ENCODE measurements at places on chromosomes 3 and 15.
A peak's percentile ranks its signal among the peaks of the same experiment; 100 is the strongest.

DNA sequence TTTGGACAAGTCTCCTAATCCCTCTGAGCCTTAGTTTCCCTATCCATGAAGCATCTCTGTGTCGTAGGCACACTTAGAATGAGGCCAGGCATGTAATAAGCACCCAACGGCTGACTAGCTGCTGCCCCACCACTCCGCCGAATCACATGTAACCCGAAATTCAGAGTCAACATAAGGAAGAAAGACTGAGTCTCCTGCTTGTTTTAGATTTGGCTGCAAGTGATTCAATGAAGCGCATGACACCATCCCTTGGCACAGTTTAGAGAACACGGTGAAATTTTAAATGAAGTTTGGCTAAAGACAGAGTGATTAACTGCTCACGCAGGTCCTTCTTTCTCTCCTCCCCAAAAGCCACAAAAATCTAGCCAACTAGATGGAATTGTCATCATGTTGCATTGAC is 279.2 kb downstream of the TLE3 start:
- no peak for DNase-seq

DNA sequence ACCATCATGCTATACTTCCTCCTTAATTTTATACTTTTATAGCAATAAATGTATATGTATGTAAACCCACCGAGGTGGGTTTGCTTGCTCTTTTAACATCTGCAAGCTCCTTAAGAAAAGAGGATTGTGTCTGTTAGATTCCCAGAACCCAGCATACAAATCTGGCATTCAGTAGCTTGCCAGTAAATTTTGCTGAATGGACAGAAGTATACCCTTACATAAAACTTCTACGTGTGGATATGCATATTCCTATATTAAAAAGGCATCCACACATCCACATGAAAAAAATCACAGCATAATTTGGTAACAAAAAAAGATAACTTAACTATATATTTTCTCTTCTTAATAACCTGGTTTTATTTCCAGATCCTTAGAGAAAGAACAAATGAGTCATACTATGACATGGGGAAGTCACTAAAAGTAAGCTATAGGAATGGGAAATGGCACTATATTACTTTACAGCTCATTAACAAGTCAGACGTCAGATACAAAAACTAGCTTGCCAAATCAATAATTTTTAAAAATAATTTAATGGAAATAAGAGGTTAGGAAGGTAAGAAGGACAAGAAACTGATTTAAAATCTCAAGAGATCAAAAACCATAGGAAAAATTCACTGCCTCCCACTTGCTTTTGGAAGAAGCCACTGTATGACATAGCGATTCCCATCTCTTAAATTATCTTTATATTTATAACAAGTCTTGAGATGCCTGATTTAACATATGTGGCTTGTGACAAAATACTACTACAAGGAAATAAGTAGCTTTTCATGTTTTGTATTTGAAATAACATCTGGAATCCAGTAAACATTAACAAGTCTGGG is 68.7 kb downstream of the SUMF1 start:
- no peak for DNase-seq

DNA sequence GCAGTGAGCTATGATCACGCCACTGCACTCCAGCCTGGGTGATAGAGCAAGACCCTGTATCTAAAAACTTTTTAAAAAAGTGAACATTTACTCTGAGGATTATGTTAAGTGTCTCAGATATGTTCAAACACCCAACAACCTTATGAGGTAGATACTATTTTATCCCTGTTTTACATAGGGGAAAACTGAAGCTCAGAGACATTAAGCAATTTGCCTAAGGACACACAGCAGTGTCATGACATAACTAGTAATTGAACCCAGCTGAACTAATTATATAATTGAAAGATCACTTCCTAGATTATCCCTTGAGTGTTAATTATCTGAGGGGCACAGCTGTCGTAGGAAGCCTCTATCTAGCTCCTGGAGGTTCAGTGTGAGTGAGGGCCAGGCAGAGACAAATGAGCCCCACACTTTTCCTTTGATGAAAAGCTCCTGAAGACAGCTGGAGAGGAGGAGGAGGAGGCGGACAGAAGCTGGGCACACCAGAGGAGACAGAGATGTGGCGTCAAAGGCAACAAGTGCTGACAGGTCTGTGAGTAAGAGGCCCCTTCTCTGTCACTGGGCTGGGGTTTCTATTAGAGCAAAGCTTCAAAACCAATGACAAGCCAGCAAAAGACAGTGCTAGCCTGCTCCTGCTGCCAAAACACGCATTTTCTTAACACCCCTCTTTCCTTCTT is 20.5 kb downstream of the TRH start:
- no peak for DNase-seq

DNA sequence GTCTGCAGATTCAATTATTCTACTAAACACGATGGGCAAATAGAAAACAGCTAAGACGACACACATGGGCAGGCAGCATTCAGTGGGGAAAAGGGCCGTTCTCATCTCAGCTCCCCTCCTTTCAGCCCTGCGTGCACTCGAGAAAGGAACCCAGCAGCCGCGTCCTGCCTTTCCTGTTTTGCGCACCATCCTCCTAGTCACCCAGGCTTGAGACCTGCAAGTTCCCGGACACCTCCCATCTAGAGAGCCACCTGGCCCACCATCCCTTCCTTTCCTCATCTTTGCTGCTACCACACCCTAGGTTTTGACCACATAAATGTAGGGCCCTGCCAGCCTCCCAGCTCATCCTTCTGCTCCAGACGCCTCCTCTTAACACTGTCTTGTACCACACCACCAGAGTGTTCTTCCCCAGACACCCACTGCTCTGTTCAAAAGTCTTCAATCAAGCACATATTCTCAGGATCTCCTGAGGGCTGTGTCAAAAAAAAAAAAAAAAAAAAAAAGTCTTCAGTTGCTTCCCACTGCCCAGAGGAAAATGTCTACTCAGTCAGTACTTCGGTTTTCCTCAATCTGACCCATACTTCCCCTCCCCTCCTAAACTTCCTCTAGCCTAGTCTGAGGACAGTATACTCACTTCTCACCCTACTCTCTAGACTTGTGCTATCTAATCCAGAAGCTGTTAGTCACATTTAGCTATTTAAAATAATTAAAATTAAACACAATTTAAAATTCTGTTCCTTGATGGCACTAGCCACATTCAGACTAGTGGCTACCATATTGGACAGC is 182.0 kb downstream of the STT3B start:
- DNase-seq, result no peak

DNA sequence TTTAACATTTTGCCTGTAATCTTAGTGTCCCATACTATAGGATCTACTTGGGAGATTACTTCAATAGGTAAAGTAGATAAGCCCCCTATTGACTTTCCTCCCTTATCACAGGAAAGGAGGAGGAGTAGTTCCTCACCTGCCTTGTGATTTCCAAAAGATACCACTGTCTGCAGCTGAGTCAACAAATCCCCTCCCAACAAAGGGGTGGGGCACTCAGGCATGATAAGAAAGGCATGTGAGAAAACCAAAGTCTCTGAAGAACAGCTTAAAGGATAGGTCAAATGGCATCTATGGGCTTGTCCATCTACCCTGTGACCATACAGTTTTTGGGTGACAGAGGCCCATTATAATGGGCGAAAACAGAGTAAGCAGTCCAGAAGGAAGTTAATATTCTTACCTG is 71.3 kb upstream of the WNT7A start:
- DNase-seq, result no peak

GRCh38 chr3:151989621-151990020 is 116.2 kb downstream of the SUCNR1 start:
- DNase-seq, result no peak

- DNase-seq, result no peak
Measured at GRCh38 chr3:14211621-14212020, 33.0 kb downstream of the LSM3 start.

DNA sequence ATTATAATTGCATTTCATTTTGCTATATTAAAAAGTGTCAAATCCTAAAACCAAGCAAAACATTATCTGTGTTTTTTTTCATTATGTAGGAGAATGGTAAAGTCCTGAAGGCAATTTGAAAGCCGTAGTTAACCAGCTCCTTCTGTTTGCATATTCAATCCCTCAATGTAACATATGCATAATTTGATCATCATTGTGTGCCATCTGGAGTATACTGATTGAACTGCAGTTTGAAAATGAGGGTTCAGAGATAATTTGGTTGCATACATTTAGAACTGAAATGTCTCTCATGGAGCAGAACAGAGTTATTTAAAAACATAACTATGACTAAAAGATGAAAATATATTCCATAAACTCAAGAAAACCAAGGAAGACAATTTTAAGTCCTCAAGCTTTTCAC is 518.6 kb downstream of the GBE1 start:
- no peak for DNase-seq

DNA sequence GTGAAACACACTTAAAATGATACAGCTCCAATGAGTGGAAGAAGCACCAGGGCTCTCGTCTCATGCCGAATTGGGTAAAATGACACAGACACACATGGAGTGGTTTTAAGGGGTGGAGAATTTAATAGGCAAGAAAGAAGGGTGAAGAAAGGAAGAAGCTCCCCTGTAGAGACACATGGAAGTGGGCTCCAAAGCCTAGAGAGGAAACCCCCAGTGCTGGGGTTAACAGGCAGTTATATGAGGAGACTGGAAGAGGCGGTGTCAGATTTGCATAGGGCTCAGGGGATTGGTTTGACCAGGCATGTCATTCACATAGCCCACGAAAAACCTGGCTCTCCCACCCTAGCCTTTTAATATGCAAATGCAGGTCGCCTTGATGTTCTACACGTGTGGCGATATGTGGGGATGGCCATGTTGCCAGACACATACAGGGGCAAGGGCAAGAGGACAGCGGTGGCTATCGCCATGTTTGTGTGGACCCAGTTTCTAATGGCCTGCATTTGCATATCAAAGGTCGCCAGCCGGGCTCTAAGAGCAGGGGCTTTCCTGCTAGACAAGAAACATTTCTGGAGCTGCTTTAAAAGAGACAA is 1.9 kb upstream of the DPH6 start:
- DNase-seq, result peak; percentile 76

DNA sequence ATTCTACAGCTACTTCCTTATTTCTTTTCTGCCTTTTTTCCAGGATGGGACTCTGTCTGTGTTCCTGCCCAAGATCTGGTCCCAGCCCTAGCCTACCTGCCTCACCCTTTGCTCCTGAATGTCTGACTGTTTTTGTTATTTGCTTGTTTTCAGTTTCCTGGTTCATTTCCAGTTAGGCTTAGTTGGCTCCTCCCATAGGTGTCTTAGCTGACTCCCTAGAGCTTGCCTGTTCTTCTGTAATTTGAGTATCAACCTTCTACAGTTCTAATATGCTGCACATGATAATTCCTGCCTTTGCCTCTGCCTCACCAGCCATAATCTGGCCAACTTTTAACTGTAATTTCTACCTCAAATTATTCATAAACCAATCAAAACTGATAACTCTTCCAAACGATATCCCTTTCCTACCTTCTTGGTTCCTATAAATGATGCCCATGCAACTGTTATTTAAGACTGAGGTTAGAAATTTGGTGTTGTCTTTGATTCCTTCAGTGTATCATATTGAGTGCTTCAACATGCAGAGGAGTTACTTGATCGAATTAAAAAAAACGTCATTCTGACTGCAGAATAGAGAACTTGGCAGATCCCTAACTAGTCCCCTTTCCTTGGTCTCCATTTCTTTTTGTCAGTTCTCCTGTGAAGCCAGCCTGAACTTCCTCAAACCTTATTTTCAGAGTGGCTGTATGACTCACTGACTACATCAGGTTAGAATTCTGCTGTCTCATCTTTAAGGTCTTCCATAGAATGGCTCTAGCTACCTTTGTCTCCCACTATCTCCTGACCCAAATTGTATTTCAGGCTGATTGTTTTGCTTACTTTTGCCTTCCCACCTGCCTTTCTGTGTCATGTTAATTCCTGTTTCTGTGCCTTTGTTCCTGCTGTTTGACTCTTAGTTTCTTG is 8.4 kb downstream of the GOLM2 start:
- no peak for DNase-seq

DNA sequence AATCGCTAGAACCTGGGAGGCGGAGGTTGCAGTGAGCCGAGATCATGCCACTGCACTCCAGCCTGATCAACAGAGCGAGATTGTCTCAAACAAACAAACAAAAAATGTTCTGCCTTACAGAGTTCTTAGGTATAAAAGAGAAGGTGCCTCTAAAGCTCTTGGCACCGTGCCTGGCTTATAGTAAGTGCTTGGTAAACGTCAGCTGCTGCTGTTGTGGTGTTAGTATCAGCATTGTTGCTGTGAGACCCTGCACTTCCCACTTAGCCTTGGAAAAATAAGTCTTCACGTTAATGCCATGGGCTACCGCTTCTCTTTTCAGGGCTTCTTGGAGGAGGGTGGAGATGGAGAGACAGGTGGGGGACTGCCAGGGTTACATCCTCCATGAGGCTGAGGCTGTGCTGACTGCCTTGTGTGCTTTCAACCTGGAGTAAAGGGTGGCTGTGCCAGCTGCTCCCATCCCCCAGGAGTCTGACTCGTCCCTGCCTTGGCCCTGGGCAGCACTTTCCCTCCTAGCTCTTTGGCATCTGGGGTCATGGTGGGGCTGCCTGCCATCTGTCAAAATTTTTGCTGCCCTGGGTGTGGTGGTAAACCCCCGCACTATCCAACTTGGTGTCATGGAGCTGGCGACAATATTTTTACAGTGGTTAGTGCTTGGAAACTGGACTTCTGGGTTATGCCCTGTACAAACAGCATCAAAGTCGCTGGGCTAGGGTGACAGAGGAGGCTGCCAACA is 17.8 kb downstream of the FLNB start:
- no peak for DNase-seq

- DNase-seq, result no peak
Measured at GRCh38 chr3:8884630-8885290, 78.5 kb downstream of the RAD18 start.

GRCh38 chr15:31503758-31504461 is 177.3 kb downstream of the KLF13 start:
- DNase-seq, result no peak

DNA sequence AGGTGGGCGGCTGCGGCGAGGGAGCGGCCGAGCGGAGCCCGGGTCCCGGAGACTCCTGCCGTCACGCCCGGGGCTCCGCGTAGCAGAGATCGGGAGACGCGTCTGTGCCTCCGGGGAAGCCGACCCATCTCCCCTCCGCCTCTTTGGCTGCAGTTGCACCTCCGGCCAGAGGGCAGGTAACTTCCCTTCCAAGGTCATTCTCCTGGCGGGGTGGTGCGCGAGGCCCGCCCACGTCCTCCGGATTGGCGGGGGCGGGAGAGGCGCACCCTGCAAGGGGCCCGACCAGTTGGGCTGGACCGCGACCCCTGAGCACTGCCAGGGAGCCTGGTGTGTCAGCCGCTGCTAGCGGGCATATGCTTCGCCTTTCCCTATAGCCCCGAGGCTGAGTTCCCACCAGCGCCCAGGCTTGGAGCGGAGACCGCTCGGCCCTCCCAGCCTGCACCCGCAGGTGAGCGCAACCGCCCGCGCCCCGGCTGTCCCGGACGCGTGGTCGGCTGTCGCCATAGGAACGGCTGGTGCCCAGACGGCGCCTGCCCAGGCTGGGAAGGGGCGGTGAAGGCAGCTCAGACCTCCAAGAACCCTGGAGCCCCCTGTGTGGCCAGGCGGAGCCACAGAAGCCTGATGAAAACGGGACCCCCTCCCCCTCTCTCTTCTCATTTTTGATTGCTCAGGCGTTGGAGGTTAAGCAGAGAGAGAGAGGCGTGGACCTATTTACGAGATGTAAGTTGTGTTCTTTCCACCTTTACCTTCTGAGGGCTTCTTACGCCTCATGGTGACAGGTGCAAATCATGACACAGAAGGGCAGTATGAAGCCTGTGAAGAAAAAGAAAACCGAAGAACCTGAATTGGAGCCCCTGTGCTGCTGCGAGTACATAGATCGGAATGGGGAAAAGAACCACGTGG is 453 bp downstream of the ZDHHC23 start:
- peak; percentile 75 for DNase-seq
